PC-3 (cell line): ENCODE measurements at places on chromosomes 3 and 15.

- DNase-seq = peak; percentile 66
Observed at GRCh38 chr3:72523429-72524151, 324.7 kb downstream of the SHQ1 start.

DNA sequence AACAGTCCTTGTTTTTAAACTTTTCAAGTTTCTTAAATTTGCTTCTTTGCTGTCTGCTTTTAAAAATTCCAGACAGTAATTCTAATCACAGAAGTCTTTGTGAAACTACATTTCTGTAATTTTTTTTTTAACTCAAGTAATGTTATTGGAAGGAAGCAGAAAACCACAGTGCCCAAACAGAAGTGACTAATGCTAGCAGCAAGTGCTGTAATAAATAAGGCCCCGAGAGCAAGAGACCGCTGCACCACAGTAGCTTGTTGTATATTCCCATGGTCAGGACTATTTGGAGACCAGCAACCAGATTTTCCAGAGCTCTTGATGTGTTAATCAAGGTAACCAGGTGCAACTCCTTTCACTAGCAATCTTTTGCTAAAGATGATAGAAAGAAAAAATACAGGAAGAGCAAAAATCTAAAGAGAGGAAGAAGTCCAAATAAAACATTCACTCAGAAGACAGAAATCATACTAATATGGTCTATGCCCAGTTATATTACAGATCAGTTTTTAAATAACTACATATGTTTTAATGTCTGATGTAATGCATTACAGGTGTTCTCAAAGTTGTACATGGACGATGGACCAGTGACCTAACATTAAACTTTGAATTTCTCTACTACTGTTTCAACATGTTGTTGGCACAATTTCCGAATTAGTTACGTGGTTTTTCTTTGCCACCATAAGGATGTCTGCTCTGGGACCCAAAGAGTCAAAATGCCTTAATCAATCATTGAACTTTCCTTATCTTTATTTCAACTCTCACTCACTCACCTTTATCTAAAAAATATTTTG, 36.4 kb downstream of the WWTR1 start:
- peak; percentile 71 for DNase-seq

- no peak for DNase-seq
Observed at GRCh38 chr15:36584511-36584910, 5.1 kb downstream of the CDIN1 start.

- no peak for DNase-seq
Observed at GRCh38 chr3:37987315-37987697, 3.3 kb upstream of the VILL start.

- DNase-seq = no peak
Observed at GRCh38 chr3:66486646-66487045, 14.2 kb downstream of the LRIG1 start.

- DNase-seq = no peak
Observed at GRCh38 chr3:127440384-127440783, 150.1 kb downstream of the TPRA1 start.

DNA sequence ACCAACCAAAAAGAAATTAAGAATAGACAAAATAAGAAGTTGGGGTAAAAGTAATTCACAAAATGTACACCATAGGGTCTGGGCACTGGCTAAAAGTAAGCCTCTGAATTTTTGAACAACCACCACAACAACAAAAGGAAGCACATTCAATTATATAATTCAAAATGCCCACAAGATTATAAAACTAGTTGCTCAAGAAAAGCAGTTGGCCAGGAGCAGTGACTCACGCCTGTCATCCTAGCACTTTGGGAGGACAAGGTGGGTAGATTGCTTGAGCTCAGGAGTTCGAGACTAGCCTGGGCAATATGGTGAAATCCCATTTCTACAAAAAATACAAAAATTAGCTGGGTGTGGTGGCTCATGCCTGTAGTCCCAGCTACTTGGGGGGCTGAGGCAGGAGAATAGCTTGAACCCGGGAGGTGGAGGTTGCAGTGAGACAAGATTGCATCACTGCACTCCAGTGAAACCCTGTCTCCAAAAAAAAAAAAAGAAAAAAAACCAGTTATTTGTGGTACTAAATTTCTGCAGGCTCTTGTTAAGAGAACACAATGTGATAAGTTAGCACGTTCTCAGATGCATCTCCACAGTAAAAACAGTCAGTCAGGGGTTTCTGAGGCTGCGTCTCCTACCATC, 6.6 kb upstream of the ATP11B start:
- no peak for DNase-seq

- no peak for DNase-seq
Observed at GRCh38 chr15:89978914-89979313, 22.2 kb upstream of the ZNF710 start.

- peak; percentile 20 for DNase-seq
Observed at GRCh38 chr15:58875343-58875742, 58.1 kb downstream of the SLTM start.

- no peak for DNase-seq
Observed at GRCh38 chr3:87233805-87234204, 6.7 kb downstream of the CHMP2B start.

GRCh38 chr15:42915654-42916315, 4.8 kb downstream of the TTBK2 start:
- no peak for DNase-seq

DNA sequence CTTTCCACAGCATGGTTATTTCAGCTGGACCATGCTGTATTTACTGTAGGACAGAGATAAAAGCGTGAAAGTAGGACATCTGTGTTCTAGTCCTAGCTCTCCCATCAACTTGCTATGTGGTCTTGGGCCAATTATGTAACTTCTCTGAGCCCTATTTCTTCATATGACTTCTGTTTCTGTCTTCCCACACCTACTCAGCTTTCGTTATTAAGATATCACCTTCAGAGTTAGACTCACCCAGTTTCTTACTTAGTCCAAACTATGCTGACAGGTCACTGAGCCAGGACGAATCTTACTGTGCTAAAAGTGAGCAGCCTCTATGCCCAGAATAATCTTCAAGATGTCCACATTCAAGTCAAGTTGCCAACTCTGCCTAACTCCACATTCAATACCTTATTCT, 283.7 kb downstream of the IL5RA start:
- no peak for DNase-seq

DNA sequence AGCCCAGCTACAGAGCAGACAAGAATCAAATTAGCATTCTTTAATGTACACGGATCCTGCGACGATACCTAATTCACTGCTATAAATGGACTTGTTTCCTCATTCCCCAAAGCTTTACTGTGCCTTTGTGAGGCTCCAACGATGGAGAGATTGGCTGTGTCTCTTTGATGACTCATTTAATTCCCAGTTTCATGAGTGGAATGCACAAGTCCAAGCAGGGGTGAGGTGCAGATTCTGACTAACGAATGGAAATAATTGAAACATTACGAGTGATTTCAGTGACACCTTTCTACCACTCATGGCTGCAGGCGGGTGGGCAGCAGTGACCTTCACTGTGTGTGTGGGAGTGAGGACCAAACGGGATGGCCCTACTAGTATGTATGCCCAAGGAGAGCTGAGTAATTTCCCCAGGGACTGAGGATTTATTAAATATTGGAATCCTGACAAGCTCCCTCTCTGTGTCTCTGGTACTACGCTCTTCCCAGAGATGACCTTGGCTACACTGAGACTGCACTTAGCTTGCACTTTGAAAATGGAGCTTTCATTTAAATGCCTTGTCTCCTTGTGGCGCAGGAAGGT, 156.7 kb downstream of the CACNA2D3 start:
- no peak for DNase-seq

GRCh38 chr3:70176224-70176623, 136.2 kb downstream of the MDFIC2 start:
- no peak for DNase-seq
